H1 (cell line): ENCODE measurements at places on chromosomes 12 and 14. TPM values are rescaled to one million over a fixed set of nuclear protein-coding genes. Genes with fewer than 3 reads are reported as not detected.

GRCh38 chr12:11650286-11651281 lies 1.1 kb downstream of the ETV6 start:
- no peak for DNase-seq

DNA sequence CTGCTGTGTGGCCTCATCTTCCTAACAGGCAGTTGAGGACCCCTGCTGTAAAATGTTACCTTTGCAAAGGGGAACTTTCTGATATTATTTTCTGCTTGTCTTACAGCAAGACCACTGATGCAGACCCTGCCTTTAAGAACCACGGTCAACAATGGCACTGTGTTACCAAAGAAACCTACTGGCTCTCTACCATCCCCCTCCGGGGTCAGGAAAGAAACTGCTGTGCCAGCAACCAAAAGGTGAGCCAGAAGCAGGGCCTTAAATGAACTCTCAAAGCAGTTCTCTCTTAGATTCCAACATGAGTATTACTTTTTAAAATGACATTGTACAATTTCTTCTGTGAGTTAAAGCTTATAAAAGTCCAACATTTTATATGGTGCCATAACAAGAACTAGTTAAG lies 72.2 kb downstream of the EML1 start:
- DNase-seq: no peak

DNA sequence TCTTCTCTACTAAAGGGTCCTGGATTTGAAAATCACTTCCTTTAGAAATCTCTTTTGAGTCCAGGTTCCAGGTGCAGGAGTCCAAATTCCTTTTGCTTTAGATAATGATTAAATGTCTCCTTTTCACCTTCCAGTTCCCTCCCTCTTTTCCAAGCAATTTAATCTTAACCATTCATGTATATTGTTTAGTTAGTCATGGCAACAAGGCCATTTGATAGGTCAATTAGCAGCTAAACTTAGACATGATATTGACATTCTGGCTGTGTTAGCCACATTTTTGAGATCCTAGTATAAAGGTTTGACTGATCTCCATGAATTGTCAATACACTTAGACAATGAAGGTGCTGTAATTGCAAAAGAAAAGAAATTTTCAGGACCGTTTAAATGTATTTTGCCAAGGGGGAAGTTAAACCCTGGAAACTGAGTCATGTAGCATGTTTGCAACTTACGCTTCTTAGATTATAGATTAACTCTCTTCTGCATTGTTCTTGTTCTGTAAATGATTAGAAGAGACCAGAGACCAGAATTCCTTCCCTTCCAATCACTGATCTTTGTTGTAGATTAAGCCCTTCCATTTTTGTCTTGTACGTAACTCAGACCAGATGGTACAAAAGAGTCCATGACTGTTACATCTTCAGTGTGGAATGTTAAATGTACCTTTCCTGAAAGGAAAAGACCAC lies 12.4 kb upstream of the C12orf75 start:
- no peak for DNase-seq

- no peak for DNase-seq
These were observed at the start of gene RAB15 for GRCh38 chr14:64971943-64972791. TSS of gene RAB15 (minus strand) at chr14:64972336. CDS start at chr14:64972076, 260 bp downstream.

DNA sequence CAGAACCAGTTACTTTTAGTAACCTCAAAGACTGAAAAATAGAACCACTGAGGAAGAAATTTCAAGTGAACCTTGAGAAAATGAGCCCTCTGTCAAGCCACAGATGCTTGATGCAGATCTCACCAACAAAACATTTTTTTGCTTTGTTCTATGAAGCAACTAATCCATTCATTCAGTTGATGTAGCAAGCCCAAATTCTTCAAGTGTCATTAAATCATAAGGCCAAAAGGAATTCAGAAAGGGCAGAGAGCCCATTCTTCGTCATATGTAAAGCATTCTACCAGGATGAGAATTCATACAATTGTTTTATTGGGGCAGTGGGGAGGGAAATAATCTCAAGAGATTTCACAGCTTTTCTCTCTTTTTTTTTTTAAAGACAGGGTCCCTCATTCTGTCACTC lies 218.0 kb upstream of the RGS6 start:
- DNase-seq: no peak

- no peak for DNase-seq
These were observed 109.0 kb downstream of the APAF1 start for GRCh38 chr12:98754095-98754494.

DNA sequence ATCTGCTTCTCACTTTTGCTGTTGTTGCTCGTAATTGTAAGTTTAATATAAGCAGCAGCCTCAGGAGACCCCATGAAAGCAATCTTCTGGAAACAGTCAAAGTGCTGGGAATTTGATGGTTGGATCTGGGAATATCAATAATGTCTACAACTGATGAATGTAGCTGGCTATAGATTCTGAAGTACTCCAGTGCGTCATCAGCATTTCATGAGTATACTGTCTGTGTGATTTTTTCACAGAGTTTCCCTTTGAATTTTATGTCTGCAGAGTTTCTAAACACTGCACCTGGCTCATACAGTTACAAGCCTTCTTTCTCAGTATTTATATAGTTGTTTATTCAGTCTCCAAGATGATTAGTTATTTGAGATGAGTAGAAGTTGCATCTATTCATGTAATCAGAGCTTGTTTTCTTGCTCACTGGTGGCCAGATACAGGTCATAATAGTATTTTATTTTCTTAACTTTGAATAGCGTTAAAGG lies 222.3 kb downstream of the RAD51B start:
- no peak for DNase-seq

DNA sequence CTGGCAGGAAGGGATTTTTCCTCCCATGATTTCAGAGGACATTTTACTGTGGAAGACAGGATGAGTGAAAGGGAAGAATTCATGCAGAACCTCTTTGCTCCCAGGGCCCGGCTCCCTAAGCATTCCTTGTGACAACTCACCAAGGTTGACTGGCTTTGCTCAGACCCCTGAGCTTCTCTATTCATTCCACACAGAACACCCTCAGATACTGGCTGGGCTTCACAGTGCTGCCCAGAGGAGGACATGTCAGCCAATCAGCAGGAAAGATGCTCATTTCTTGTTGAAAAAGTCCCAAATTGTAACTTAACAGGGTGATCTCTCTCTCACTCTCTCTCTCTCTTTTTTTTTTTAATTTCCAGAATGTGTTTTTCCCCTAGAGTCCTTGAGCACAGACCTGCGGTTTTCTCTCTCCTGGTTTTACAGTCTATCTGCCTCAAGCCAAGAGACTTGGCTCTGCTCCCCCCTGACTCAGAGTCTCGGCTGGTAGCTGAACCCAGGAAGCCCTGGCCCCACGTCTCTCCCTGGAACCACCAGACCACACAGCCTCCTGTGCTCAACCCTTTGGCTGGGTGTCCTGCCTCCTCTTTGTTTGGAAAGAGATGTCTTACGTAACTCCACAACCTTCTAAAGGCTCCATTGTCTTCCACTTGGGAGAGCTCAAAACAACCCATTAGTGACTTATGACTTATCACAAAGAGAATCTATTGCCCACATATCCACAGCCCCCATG lies 43.9 kb downstream of the SSPN start:
- no peak for DNase-seq

DNA sequence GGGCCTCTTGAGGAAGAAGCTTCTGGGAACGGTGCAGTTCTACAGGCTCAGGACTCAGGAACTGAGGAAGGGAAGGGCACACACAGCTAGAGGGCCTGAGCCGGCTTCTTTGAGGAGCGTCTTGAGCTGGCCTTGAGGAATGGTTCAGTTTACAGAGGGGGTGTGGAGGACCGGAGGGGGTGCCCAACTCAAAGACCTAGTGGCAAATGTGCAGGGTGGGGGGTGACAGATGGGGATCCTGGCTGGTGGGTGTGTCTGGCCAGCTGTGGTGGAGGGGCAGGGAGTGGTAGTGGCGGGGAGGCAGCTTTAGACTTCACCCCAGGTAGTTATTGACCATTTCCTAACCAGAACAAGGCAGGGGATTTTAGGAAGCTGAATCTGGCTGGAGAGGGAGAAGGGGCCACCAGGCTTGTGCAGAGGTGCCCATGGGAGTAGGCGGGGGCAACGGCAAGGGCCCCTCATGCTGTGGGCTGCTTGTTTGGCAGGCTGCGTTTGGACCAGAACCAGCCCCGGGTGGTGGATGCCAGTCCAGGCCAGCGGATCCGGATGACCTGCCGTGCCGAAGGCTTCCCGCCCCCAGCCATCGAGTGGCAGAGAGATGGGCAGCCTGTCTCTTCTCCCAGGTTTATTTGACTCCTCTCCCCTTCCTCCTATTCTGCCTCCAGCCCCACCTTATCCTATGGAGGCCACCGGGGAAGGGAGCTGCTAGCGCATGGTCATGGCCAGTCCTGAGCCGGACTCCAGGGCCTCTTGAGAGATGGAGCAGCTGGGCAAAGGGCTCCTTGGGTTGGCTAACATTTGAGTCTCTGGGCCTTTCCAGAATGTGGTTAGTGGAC lies 27.8 kb downstream of the PAPLN start:
- no peak for DNase-seq

DNA sequence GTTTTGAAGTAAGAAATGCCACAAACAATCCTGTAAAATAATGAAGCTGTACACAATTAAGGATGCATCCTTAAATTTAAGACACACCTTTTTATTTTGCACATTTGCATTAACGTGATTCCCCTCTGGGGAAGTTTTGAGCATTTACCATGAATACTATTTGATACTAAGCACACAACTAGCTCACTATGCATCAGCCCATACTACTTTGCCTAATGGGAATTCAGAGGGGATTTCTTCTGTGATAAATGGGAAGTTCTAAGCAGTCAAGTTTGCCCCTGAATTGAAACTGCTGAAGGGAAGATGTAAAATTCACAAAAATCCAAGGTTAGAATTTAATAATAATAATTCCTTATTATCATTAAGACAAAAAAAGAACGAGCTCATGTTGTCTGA lies 27.4 kb downstream of the SINHCAF start:
- no peak for DNase-seq

PKP2 gene
- 9.6 and 13.0 TPM in 2 replicates for polyA plus RNA-seq

COL2A1 gene
- 4.2 and 8.8 TPM in 2 replicates for polyA plus RNA-seq

GRIP1 gene
- polyA plus RNA-seq: 4.5 and 5.2 TPM in 2 replicates

FAM186B gene
- 0.12 and 0.13 TPM in 2 replicates for polyA plus RNA-seq
